ENCODE measurements at places on chromosomes 2 and 18.
A peak's percentile ranks its signal among the peaks of the same experiment; 100 is the strongest.

DNA sequence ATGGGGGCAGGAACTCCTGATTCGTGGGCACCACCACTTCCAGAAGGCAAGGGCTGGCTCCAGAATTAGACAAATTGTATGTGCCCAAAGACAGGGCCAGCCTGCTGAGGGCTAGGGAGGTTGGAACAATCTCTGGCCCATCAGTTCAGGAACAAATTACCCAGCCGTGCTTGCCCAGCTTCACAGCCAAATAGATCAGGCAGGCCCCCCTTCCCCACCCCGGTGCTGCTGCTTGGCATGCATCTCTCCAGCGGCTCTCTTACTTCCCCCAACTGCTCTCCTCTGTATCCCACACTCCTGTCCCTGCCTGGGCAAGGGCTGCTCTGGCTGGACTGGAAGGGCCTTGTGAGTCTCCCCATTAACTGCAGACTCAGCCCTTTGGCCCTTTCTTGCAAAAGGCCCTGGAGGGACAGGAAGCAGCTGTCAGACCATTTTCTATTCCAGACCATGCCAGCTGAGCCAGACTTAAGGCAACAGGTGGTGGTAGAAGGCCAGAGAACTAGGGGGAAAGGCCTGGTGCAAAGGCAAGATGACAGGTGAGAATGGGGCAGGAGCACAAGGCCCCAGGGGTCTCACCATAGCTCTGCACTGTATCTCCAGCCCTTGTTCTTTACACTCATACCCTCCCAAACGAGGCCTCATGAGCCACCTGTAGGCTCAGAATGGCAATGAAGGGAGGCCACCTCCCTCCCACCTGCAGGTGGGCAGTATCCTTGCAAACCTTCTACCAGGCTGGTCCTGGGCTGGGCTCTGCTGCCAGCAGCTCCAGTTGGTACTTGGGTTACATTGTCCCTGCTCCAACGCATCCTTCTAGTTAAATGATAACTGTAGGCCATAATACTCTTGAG lies 30.7 kb upstream of the ACAA2 start:
- DNase-seq = peak; percentile 42

- DNase-seq = no peak
These were observed 1302.1 kb upstream of the CELF4 start for GRCh38 chr18:38867680-38868079.

DNA sequence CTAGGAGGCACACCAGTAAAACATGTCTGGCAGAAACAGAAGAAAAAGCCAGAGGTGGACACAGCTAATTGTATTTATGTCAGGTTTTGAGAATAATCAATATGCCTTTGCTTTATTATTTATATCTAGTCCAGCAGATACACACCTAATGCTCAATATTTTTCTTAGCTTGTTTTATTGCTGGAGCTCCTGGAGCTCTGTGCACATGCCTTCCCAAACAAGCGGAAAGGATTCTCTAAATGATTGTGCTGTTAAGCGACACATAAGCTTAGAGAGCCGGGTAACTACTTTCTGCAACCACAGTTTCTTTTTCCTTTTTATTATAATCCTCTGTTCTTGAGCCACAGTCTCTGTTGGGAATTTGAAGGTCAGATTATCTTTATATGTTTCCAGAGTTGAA lies 177.3 kb upstream of the ST6GAL2 start:
- no peak for DNase-seq

- DNase-seq = no peak
These were observed 97.5 kb upstream of the CD302 start for GRCh38 chr2:159895258-159896065.

DNA sequence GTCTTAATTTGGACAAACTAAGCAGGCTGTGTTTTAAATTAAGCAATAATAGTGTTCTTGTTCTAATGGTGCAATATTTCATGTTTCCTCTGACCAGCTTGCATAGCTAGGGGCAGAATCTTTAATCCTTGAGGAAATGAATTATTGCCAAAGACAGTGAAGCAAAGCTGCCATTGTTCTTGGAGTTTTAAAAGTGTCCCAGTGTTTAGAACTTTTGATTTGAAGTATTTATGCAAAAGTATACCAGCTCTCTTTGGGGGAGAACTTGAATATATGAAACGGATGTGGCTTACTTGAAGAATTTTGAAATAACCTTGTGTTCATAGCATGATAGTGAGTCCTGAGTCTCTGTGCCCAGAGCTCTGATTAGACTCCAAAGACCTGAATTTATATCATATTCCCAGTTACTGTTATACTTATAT lies 33.4 kb downstream of the ITGA6 start:
- DNase-seq = no peak

DNA sequence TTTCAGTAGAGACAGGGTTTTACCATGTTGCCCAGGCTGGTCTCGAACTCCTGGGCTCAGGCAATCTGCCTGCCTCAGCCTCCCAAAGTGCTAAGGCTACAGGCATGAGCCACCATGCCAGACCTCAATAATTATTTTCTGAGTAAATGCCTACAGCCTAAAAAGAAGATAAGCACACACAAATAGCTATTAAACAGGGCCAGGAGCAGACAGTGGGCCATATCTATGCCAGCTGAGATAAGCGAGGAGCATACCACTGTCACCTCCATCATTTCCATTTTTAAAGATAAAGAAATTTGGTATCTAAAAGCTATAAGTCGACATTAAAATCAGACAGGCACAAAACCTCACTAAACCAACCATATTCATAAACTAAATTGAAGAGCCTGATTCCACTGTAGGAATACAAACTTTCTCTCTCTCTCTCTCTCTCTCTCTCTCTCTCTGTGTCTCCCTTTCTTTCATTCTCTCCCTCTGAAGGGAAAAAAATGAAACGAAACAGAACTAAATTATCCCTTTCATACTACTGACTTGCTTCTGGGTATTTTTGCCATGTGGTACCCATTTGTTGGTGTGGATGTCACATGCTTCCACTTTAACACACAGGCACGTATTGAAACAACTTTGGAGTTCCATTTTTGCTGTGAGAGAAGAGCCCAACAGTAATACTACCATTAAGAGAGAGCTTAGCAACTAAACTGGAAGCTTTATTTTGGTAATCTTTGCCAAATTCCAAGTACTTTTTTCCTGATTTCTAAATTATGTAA lies 51.0 kb downstream of the FARSB start:
- no peak for DNase-seq

DNA sequence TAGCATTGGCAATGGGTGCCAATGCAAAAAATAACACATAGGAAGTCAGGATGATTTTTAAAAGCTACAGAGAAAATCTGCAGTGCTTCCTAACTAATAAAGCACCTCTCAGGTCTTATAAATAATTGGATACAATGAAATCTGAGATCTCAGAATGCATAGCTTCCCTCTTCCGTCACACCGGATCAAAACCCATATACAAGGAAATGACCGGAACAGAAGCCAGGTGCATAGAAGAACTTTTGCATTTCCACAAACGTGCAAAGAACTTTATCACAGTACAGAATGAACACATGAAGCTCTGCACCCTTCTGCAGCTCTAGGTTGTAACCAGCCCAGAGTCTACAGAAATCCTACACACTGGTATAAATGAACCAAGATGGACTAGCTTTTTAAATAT lies 145.4 kb downstream of the TCF4 start:
- DNase-seq = no peak

DNA sequence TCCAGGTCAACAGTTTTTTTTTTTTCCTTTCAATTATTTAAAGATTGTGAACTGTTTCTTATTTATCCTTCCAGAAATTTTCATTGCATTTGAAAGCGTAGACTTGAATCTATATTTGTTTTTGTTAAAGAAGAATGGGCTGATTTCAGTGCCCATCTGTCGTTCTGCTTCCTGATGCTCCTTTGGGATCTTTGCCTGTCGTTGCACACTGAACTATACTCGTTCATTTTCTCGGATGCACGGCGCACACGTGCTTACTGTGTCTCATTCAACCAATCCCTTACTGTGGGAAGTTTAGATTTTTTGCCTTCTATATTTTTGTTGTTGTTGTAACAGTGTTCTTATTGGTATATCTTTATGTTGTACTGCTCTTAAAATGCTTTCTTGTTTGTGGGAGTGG lies 149.7 kb downstream of the VAPA start:
- no peak for DNase-seq

DNA sequence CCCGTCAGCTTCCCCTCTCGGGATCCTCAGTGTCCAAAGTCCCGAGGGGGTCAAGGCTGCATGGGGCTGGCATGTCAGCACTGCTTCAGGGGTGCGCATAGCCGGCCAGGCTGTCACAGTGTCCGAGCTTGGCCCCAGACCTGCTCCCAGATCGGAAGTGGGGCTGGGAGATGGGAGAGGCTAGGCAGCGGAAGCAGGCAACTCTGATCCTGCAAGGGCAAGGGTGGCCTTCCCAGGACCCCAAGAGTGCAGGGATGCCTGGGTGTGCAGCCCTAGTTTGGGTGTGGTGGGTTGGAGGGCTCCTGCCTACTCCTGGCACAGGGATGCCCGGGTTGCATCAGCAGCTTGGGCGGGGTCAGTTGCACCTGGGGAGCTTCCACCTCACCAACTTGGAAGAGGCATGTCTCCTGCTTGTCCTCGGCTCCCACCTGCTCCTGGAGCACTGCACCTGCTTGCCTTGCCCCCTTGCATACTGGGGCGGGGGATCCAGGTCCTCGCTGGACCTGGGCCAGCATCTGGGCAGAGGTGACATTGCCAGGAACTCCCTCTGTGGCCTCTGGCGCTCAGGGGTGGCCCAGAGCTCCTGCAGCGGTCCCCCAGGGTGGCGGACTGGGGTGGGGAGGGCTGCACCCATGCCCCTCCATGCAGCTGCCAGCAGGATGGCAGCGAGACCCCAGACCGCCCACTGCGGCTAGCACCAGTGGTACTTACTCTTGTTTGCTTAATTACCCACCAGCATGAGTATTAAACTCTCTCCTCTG lies 41.3 kb downstream of the CBLN2 start:
- no peak for DNase-seq

All from right forelimb (tissue), 1 donor.